NCI-H1694 treated with DMSO at 0.1 percent for 48 hours (cell line): ENCODE measurements at places on chromosomes 4 and X.

DNA sequence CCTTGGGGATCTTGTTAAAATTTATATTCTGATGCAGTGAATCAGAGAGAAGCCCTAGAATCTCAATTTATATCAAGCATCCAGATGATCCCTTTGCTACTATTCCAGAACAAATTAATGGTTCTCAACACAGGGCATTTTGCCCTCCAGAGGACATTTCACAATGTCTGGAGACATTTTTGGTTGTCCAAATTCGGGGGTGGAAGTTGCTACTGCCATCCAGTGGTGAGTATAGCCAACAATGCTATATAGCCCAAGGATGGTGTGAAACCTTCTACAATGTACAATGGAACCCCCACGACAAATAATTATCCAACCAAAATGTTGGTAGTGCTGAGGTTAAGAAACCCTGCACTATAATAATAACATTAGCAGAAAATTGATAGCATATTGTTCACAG lies 2440.0 kb downstream of the PCDH7 start:
- no peak for DNase-seq

DNA sequence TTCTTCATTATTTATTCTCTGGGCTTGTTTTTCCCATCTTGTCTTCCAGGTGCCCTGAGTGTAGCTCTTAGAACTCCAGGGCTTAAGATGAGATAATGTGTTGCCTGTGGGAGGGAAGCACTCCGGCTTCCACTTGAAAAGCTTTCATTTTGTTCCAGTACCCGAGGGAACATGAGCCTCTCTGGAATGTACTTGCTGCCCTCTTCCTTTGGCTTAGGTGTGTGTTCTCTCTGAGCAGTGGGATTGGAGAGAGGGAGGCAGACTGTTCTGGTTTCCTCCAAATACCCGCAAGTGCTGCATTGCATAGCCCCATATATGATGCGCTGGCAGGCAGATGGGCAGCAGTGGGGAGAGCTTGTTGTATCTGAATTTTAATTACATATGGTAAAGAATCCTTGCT lies 861 bp upstream of the DTHD1 start:
- DNase-seq: no peak

- DNase-seq: no peak
Measured at GRCh38 chr4:6450709-6451108, 21.7 kb downstream of the PPP2R2C start.

- no peak for DNase-seq
Measured at GRCh38 chrX:85620466-85620865, 241.0 kb upstream of the POF1B start.

DNA sequence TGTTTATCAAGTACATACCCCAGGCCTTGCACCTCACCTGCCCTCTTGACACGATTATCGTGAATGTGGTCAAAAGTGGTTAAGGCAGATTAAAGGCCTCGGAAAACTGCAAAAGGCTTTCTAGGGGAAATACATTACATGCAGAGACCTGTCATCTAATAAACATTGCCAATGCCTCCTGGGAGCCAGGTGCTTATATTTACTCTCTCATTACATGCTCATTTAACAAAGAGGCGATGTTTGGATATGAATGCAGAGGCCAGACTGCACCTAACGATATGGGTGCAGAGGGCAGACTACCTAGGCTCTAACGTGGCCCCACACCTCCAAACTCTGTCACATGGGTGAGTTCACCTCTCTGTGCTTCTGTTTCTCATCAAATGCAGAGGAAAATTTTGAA lies 14.5 kb downstream of the CRMP1 start:
- DNase-seq: no peak
